ENCODE measurements at places on chromosomes 11 and 22.

DNA sequence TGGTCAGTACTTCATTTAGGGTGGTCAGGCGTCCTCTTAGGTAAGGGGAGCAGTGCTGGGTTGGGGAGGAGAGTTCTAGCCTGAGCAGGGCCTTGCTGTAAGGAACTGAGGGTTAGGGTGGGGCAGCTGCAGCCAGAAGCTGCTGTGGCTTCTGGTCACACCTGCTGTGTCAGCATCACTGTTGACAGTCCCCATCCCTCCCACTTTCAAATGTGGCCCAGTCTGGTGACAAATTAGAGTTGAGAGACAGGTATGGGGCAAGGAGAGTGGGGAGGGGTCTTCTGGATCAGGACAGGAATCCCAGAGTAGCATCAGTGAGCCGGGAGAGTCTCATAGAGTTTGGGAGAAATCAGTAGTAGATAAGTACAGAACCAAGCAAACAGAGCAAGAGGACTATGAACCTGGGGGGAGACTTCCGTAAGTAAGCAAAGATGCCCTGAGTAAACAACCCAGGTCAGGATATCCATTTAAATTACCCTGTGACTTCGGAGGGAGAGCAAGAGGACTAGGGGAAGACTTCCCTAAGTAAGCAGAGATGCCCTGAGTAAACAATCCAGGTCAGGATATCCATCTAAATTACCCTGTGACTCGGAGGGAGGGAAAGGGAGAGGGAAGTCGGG, 53.7 kb downstream of the PPP6R2 start:
- H3K27ac ChIP-seq = peak overlapping the region; percentile 25
- no peaks in the 10 kb centered on the region for H3K27me3 ChIP-seq
- peaks cover 23% of the 10 kb centered on the region for H3K4me1 ChIP-seq

DNA sequence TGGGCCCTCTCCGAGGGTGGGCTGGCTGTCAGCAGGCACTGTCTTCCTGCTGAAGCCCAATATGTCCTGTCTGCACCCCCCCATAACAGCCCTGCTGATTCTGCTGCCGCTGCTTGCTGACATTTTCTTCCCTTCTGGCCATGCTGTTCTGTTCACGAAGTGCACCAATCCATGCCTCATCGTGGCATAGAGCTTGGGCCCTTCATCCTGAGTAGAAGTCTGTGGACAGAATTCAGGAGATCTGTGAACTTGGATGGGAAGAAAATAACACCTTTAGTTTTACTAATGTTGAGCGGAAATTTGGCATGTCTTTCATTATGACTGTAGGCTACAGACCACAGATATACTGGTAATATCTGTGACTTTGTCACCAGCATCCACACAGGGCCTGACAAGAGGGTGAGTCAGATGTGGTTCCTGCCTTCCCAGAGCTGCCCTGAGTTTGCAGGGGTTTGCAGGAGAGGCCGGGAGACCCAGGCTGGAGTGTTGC, 14.1 kb upstream of the KIAA0930 start:
- H3K4me1 ChIP-seq = peaks cover 7% of the 10 kb centered on the region
- DNase-seq = peak; percentile 37
- no peak overlapping the region for H3K27ac ChIP-seq
- H3K27me3 ChIP-seq = no peaks in the 10 kb centered on the region

DNA sequence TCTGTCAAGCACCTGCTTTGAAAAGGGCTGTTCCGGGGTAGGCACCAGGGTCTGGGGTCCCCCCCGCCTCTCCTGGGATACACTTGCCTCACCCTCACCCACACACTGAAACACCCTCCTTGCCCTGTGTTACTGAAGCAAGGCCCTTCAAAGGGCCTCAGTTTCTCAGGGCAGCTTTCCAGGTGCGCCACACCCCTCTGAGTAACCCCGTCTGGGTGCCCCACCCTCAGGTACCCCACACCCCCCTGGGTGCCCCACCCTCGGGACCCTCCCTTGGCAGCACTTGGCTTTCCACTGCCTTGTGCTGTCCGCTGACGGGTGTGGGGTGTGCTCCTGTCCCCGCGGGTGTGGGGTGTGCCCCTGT, 413.6 kb downstream of the TBC1D22A start:
- H3K27me3 ChIP-seq = no peaks in the 10 kb centered on the region
- DNase-seq = no peak
- H3K4me1 ChIP-seq = no peaks in the 10 kb centered on the region
- no peak overlapping the region for H3K4me3 ChIP-seq
- H3K36me3 ChIP-seq = peaks cover 23% of the 10 kb centered on the region

DNA sequence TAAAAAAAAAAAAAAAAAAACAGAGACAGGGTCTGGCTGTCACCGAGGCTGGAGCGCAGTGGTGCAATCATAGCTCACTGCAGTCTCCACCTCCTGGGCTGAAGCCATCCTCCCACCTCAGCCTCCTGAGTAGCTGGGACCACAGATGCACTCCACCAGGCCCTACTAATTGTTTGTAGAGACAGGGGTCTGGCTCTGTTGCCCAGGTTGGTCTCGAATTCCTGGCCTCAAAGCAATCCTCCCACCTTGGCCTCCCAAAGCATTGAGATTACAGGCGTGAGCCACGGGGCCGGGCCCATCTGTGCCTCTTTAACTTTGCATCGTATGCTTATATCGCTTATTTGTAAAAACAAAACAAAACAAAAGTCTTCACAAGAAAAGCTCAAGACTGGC, 3.1 kb downstream of the CPT1A start:
- DNase-seq = peak; percentile 62
- no peaks in the 10 kb centered on the region for H3K27me3 ChIP-seq
- no peaks in the 10 kb centered on the region for H3K36me3 ChIP-seq

DNA sequence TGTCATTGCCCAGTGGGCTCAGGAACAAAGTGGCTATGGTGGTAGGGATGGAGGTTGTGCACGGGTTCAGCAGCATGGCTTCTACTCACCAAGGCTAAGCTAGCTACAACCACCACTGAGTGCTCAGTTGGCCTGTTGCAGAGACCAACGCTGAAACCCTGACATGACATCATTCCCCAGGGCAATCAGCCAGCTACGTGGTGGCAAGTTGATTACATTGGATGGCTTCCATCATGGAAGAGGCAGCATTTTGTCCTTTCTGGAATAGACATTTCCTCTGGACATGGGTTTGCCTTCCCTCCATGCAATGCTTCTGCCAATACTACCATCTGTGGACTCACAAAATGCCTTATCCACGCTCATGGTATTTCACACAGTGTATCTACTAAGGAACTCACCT, 634.3 kb downstream of the OPCML start:
- no peaks in the 10 kb centered on the region for H3K36me3 ChIP-seq
- H3K27ac ChIP-seq = no peak overlapping the region
- H3K27me3 ChIP-seq = no peaks in the 10 kb centered on the region
- H3K4me1 ChIP-seq = no peaks in the 10 kb centered on the region

DNA sequence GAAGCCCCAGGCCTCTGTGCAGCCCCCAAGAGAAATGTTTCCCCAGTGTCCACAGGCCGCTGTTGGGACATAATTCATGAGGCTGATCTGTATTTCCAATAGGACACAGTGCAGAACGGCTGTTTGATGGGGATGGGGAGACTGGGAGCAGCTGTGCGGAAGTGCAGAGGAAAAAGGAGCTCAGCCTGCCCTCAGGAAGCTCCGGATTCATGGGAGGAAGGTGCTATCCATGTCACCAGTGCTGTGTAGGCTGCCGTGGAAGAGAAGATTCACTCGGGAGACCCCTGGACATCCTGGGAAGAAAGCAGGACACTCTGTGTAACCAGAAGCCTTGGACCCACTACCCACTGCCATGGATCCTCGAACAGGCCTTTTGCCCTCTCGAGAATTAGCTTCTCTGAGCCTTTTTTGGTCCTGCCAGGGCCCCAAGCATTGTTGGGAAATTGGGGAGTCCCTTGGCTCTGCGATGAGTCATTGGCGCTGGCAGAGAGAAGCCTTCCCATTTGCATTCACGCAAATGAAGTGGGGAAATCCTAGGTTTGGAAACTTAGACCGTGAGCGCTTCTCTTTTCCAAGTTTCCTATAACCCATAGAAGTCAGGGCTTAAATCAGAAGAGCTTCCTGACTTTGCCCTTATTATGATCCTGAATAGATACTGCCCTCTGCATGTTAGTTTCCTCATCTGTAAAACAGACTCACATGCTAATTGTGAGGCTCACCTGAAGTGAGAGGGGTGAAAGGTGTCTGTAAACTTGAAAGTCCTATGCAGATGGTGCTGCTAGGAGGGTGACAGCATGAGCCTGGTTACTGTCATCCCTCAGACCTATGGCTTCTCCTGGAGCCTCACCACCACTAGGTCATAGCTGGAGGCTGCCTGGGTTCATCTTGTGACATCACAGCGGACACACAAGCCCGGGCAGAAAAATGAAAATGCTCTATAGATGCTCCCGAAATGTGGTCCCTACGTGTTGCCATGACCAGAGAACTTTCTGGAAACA, 229.2 kb upstream of the B3GAT1 start:
- H3K4me1 ChIP-seq = no peaks in the 10 kb centered on the region
- no peak overlapping the region for H3K27ac ChIP-seq
- H3K27me3 ChIP-seq = no peaks in the 10 kb centered on the region
- no peak overlapping the region for H3K4me3 ChIP-seq
- H3K36me3 ChIP-seq = no peaks in the 10 kb centered on the region

DNA sequence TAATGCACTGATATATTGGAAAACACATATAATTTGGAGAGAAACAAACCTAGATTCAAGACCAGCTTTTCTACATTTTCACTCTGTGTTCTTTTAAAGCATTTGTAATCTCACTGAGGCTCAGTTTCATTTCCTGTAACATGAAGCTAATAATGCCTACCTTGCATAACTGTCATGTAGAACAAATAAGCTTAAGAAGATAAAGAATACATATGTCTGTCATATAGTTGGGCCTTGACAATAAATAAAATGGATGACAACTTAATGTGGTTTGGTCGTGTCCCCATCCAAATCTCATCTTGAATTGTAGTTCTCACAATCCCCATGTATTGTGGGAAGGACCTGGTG, 35.2 kb upstream of the FIBIN start:
- H3K27me3 ChIP-seq = no peaks in the 10 kb centered on the region
- H3K4me1 ChIP-seq = no peaks in the 10 kb centered on the region
- DNase-seq = no peak
- no peak overlapping the region for H3K4me3 ChIP-seq
- H3K27ac ChIP-seq = no peak overlapping the region
- no peaks in the 10 kb centered on the region for H3K36me3 ChIP-seq

- H3K36me3 ChIP-seq = no peaks in the 10 kb centered on the region
- H3K27ac ChIP-seq = no peak overlapping the region
- H3K4me3 ChIP-seq = no peak overlapping the region
- H3K4me1 ChIP-seq = peaks cover 2% of the 10 kb centered on the region
Observed at GRCh38 chr11:1665313-1665712, 31.7 kb upstream of the KRTAP5-6 start.

DNA sequence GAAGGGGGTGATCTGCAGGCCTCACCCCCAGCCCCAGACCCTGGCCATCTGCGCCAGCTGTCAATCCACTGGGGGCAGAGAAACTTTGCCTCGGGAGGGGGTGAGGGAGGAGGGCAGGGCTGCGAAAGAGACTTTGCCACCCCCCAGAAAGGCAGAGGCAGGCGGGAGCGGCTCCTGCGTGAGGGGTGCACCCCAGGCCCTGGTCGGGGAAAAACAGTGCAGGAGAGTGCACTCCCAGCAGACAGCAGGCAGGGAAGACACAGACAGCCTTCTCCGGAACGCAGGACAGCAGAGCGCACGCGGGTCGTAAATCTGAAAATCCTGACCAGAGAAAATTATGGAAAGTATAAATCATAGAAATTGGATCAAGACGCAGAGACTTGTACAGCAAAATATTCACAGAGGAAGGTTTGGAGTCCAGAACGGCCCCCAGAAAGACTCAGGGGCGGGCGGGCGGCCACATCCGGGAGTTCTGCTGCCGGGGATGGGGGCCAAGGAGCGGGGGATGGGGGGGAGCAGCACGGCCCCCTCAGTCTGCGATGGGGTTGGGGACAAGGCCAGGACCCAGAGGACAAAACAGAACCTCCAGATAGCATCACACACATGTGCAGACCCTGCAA, 8.0 kb upstream of the MRPL23 start:
- H3K27ac ChIP-seq = no peak overlapping the region
- H3K36me3 ChIP-seq = no peaks in the 10 kb centered on the region
- no peaks in the 10 kb centered on the region for H3K27me3 ChIP-seq

GRCh38 chr11:127003260-127003981, 2.9 kb upstream of the KIRREL3 start:
- H3K27me3 ChIP-seq = peaks cover 43% of the 10 kb centered on the region
- peaks cover 3% of the 10 kb centered on the region for H3K4me1 ChIP-seq
- H3K4me3 ChIP-seq = no peak overlapping the region
- H3K36me3 ChIP-seq = no peaks in the 10 kb centered on the region
- no peak for DNase-seq
- no peak overlapping the region for H3K27ac ChIP-seq

Data from activated naive CD4-positive, alpha-beta T cell treated with anti-CD3 and anti-CD28 coated beads for 36 hours (primary cell).